ENCODE measurements at places on chromosomes 3 and 15. TPM values are rescaled to one million over a fixed set of nuclear protein-coding genes. Genes with fewer than 3 reads are reported as not detected.

- DNase-seq = no peak
- H3K4me1 ChIP-seq = peaks cover 5% of the 10 kb centered on the region
- H3K27ac ChIP-seq = no peak overlapping the region
- peaks cover 73% of the 10 kb centered on the region for H3K36me3 ChIP-seq
- H3K4me3 ChIP-seq = no peak overlapping the region
Observed at GRCh38 chr15:78024883-78025282, 52.6 kb downstream of the TBC1D2B start.

The GALNT15 gene
- 2.6 TPM for total RNA-seq

- no peak overlapping the region for H3K4me3 ChIP-seq
- DNase-seq = no peak
- H3K27me3 ChIP-seq = no peaks in the 10 kb centered on the region
- no peaks in the 10 kb centered on the region for H3K36me3 ChIP-seq
- H3K4me1 ChIP-seq = no peaks in the 10 kb centered on the region
Observed at GRCh38 chr3:47792699-47793098, 10.2 kb upstream of the DHX30 start.

The HPS3 gene
- 17.7 TPM for total RNA-seq

GRCh38 chr15:60371175-60372051, 26.4 kb downstream of the ANXA2 start:
- H3K27ac ChIP-seq = no peak overlapping the region
- no peak overlapping the region for H3K4me3 ChIP-seq
- no peaks in the 10 kb centered on the region for H3K27me3 ChIP-seq
- H3K4me1 ChIP-seq = no peaks in the 10 kb centered on the region
- no peak for DNase-seq

DNA sequence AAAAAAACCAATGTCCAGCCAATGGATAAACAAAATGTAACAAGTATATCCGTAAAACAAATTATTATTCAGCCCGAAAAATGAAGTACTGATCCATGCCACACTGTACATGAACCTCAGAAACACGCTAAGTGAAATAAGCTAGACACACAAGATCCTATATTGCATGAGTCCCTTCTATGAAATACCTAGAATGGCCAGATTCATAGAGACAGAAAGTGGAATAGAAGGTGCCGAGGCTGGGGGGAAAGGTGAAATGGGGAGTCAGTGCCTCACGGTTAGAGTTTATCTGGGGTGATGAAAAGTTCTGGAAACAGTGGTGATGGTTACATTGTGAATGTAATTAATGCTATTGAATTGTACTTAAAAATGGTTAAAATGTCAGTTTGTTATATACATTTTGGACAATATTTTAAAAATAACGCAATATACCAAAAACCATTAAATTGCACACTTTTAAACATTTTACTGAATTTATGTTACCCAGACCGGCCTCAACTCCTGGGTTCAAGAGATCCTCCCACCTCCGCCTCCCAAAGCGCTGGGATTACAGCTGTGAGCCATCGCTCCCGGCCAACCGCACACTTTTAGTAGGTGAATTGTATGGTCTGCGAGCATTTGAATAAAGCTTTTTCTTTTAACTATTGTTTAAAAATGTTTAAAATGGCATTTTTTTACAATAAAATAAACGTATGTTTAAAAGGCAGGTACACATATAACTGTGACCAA, 2.1 kb downstream of the RNF168 start:
- DNase-seq = no peak
- no peaks in the 10 kb centered on the region for H3K27me3 ChIP-seq
- H3K4me3 ChIP-seq = peak overlapping the region; percentile 86
- H3K27ac ChIP-seq = peak overlapping the region; percentile 5

DNA sequence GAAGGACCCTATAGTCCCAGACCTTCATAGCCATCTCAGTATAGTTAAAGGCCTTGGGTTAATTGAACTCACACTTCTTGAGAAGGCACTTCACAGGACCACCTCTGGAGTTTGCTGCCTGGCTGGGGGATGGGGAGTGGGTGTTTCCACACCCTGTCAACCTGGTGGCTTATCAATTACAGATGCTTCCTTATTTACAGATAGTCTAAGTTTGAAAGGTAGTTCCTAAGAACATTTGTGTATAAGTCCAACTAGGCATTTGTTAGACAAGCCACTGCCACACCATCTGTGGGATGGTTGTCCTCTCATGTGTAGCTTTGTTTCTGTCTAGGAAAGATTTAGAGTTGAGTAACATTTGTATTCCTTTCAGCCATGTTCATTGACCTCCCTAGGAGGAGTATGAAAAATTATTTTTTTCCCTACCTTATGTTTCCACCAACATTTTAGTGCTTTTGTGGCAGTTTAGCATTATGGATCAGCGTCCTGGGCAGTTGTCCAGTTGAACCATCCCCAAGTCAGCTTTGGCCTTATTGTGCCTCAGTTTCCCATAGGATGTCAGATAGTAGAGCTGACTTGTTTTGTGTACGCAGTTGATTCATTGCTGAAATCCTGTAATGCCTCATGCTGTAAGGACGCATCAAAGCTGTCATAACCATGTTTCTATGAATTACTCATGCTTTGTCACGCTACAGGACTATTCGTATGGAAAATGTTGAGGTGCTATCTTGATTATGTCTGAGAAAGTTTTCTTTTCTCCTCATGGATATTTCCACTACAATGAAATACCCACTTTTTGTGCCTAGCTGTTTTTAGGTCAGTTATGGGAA, 21.2 kb upstream of the SIAH2 start:
- H3K36me3 ChIP-seq = no peaks in the 10 kb centered on the region
- H3K4me3 ChIP-seq = no peak overlapping the region
- no peak for DNase-seq
- H3K4me1 ChIP-seq = no peaks in the 10 kb centered on the region
- H3K27ac ChIP-seq = no peak overlapping the region

- H3K27ac ChIP-seq = no peak overlapping the region
- H3K36me3 ChIP-seq = no peaks in the 10 kb centered on the region
- peak; percentile 5 for DNase-seq
- H3K4me1 ChIP-seq = no peaks in the 10 kb centered on the region
- H3K4me3 ChIP-seq = no peak overlapping the region
Observed at GRCh38 chr3:151421938-151422337, 37.4 kb upstream of the P2RY12 start.

GRCh38 chr15:57655053-57655452, 51.5 kb upstream of the POLR2M start:
- no peaks in the 10 kb centered on the region for H3K4me1 ChIP-seq
- H3K4me3 ChIP-seq = no peak overlapping the region
- no peak overlapping the region for H3K27ac ChIP-seq
- H3K36me3 ChIP-seq = no peaks in the 10 kb centered on the region
- H3K27me3 ChIP-seq = peaks cover 2% of the 10 kb centered on the region
- DNase-seq = no peak

DNA sequence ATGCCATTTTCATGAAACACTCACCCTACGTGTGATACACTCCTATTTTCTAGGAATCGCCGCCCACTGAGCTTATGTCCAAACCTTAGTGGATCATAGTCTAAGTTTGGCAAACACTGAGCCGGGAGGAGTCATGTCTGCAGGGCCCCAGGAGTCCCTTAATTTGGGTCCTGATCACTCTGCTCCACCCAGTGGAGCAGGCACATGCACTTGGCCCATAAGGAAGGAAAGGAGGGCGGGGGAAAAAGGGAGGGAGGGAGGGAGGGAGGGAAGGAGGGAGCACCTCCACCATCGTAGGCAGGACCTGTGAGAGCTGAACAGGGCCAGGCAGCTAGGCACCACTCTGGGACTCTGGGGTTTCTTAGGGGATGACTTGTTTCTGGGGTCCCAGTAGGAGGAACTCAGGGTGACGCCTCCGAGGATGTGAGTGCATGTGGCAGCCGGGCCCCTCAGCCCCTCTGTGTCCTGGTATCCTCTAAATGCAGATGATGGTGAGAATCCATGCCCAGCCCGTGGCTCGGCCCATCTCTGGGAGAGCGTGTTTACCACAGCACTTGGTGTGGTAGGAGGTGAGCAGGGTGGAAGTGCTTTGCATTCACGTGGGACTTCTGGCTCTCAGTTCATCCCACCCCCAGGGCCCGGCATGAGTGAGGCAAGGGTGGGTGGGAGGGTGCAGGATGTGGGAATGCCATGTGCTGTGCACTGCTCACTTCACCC, 109.4 kb downstream of the KLF13 start:
- no peak overlapping the region for H3K4me3 ChIP-seq
- peaks cover 43% of the 10 kb centered on the region for H3K4me1 ChIP-seq
- peak overlapping the region; percentile 78 for H3K27ac ChIP-seq
- no peaks in the 10 kb centered on the region for H3K36me3 ChIP-seq
